ENCODE measurements at places on chromosomes 3 and 15. TPM values are rescaled to one million over a fixed set of nuclear protein-coding genes. Genes with fewer than 3 reads are reported as not detected.
A peak's percentile ranks its signal among the peaks of the same experiment; 100 is the strongest.

DNA sequence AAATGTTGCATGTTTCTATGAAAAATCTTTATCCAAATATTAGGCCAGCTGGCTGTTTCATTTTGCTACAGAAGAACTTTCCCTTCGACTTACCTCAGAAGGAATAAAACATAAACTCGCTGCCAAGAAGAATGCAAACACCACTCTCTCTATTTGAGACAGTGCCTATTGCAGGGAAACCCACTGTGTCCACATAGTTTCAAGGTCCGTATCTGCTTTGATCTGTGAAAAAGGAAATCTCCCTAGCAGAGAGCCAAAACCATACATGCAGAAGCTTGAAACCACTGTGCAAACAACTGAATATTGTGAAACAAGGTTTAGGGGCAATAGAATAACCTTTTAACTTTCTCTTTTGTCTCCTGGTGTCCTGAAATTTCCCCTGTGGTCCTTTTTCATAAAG, 35.0 kb upstream of the CAPN7 start:
- peak; percentile 11 for DNase-seq

DNA sequence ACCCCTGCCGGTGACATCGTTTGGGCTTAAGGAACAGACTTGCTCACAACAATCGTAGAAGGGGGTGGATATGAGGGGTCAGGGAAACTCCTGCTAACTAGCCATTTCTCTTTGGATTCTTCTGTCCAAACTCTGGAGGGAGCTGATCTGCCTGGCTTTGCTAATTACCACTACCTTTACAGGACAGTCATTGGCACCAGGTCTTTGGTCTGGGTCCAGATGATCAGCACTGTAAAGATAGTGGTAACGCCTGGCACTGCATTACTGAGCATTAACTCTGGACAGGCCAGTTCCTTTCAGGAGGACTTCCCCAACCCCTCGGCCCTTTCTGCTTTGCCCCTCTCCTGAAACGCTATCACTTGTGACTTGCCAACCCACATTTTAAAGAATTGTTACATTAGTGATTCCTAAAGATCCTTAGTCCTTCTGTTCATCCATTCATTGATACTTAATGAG, 788 bp downstream of the UQCC5 start:
- no peak for DNase-seq

The ZXDC gene
- 28.6 TPM for total RNA-seq

The TMIE gene
- total RNA-seq, result 0.48 TPM

The RNF13 gene
- 132 TPM for total RNA-seq

The SLC22A13 gene
- 0.48 TPM for total RNA-seq

The TAGLN3 gene
- total RNA-seq, result not detected

DNA sequence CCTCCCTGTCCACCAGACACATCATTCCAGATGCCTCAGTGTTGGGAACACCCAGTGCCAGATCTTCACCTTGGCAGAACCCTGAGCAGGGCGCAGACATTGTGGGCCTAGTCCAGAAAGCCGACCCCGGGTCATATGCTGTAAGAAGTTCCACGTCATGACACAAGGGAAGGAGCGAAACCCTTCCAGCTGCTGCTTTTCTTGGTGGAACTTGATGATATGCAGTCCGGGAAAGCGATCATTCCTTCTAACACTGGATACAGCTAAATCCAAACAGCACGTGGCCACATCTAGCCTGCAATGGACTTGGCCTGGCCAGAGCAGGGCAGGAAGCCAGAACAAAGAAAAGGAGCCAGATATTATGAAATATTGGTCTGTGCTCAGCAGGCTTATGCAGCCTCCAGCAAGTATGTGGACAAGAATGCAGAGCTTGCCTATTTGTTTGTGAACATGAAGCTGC, 22.0 kb downstream of the GASK1A start:
- peak; percentile 98 for DNase-seq

The SLC30A4 gene
- total RNA-seq, result 16.9 TPM

The GOLGA6L7 gene
- total RNA-seq, result not detected

DNA sequence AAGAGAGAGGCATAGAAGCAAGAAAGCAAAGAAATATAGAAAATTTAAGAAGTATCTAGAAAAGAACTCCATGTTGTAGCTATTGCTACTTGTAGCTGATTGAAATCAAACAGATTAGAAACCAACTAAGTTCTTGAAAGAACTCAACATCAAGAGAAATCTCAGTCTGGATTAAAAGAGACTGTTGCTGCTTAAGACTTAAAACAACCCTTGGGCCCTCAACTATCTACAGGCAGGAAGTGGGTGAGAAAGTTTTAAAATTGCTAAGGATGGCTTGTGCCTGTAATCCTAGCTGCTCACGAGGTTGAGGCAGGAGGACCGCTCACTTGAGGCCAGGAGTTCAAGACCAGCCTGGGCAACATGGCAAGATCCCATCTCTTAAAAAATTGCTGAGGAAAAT, 39.3 kb upstream of the C15orf61 start:
- no peak for DNase-seq

DNA sequence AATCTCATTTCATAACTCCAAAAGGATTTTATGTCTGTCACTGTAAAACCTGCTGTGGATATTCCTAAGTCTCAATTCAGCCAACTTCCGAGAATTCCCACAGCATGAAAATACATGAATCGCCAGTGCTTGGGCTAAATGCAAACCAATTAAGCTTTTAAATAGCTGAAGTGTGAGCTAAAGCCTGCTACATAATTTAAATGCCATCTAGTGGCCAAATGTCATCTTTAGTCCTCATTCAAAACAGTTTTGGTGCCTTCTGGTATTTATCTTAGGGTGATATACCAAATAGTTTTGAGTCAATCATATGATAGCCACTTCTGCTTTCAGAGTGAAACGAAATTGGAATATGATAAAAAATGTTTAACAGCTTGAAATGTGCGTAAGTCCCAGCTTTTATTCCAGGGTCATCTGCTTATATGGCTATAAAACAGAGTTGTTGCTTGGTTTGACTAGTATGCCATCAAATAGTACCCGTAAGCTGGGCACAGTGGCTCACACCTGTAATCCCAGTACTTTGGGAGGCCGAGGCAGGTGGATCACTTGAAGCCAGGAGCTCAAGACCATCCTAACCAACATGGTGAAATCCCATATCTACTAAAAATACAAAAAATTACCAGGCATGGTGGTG, 41.8 kb upstream of the CCNL1 start:
- DNase-seq, result no peak

The BTLA gene
- 2.2 TPM for total RNA-seq

- DNase-seq, result no peak
Measured at GRCh38 chr3:131053043-131053859, 26.6 kb downstream of the NEK11 start.

- peak; percentile 36 for DNase-seq
Measured at GRCh38 chr3:139634111-139634635, 43.6 kb downstream of the NMNAT3 start.

GRCh38 chr15:40106203-40107161, 2.2 kb downstream of the BMF start:
- peak; percentile 91 for DNase-seq

GRCh38 chr3:106161246-106161645, 292.4 kb upstream of the CBLB start:
- DNase-seq, result no peak

The IP6K1 gene
- 25.8 TPM for total RNA-seq

- DNase-seq, result no peak
Measured at GRCh38 chr3:129950318-129951046, 24.0 kb upstream of the TRH start.

- DNase-seq, result peak; percentile 75
Measured at GRCh38 chr15:28096670-28097431, 2.3 kb downstream of the OCA2 start.

DNA sequence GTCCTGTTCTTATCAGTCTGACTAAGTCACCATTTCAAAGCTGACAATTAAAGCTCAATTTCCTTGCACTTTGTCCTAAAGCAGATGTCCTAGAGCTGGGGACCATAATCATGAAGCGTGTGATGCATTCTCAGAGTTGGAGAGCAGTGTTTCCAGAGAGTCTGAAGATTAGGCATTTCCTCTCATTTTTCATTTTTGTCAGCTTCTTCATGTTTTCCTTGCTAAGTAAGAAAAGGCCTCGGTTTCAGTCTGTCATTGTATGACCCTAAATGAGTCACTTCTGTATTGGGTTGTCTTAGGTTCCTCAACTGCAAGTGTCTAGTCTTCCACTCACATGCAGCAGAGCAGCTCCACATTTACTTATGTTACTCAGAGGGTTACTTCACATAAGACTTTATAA, 257.2 kb upstream of the TPRG1 start:
- no peak for DNase-seq

GRCh38 chr3:129256270-129256669, 6.9 kb downstream of the COPG1 start:
- DNase-seq, result no peak

GRCh38 chr3:16130066-16130465, 44.4 kb upstream of the GALNT15 start:
- peak; percentile 12 for DNase-seq

DNA sequence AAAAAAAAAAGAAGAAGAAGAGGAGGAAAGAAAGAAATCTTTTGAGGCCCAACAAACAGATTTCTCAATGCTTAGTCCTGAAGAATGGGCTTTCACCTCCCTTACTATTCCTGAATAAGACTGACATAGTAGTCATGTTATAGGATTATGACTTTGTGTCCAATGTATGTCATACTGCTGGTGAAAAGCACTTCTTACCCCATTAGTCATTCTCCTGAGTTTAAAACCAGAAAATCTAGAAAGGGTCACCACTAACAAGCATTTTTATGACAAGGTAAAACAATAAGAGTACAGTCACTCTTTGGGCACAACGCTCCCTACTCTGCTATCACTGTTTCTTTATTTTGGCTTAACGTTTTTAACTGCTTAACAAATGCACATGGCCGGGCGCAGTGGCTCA, 88.2 kb downstream of the IGSF11 start:
- DNase-seq, result no peak

GRCh38 chr15:67816668-67817067, 8.6 kb upstream of the SKOR1 start:
- DNase-seq, result no peak

The VEPH1 gene
- total RNA-seq, result 11.6 TPM

GRCh38 chr3:112671930-112672715, 31.2 kb upstream of the CCDC80 start:
- DNase-seq, result peak; percentile 53

- no peak for DNase-seq
Measured at GRCh38 chr3:58539626-58540025, 2.6 kb upstream of the ACOX2 start.

The VILL gene
- 19.5 TPM for total RNA-seq

DNA sequence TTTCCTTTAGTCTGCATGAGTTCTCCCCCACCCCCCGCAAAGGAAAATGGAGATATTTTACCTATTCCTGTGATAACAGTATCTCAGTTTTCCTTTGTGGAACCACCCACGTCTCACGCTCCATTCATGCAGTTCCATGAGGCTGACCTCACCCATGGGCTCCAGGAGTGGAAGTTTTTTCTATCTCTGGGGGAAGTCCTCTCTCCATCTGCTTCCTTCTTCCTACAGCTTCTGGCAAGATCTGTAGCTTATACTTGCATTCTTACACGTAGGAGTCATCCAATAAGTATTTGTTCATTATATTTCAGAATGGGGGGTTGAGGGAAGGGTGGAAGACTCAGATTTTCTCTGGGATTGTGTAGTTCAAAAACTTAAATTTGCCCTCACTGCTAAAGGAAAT, 5.8 kb upstream of the GLCE start:
- peak; percentile 67 for DNase-seq

- no peak for DNase-seq
Measured at GRCh38 chr3:4794331-4794730, 184.9 kb upstream of the BHLHE40 start.

- DNase-seq, result peak; percentile 4
Measured at GRCh38 chr15:48718646-48719045, 73.1 kb upstream of the FBN1 start.

The P2RY14 gene
- 8.9 TPM for total RNA-seq

GRCh38 chr3:146052791-146053310, 108.1 kb downstream of the PLOD2 start:
- no peak for DNase-seq

- DNase-seq, result peak; percentile 95
Measured at GRCh38 chr3:45464336-45465170, 76.2 kb downstream of the LARS2 start.

The ZCWPW2 gene
- total RNA-seq, result 2.9 TPM

- DNase-seq, result no peak
Measured at GRCh38 chr3:165162883-165163282, 33.3 kb downstream of the SLITRK3 start.

DNA sequence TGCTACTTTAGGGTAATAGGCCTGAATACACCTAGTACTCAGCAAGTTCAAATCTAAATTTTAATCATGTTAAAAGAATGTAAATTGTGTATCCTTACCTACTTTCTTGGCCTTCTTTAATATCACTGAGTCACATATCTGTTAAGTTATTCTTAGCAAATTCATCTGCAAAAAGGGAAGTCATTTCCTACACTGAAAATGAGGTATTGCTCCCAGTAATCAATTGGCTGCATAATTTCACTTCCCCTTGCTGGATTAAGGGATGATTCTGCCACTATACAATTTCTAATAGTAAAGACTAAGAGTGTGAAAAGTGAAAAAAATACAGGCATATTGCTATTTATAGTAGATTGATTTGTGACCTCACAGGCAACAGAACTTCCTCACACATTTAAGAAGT, 47.8 kb downstream of the CCDC54 start:
- DNase-seq, result no peak

- no peak for DNase-seq
Measured at GRCh38 chr15:40990789-40991188, 37.5 kb downstream of the CHAC1 start.

- DNase-seq, result peak; percentile 70
Measured at GRCh38 chr15:38253351-38253781, 730 bp downstream of the SPRED1 start.

DNA sequence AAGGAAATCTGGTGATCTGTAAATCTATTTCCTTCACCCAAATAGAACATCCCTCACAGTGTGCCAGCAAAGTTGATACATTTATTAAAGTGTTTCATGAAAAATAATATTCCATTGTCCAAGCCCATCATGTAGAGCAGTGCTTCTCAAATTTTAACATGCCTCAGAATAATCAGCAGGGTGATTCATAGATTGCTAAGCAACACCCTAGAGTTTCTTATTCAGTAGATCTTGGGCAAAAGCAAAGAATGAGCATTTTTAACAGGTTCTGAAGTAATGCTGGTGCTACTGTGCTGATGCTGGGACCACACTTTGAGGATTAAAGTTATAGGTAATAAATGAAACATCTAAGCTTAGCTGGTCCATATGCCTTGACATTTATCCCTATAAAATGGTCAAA, 210.5 kb downstream of the ZIC4 start:
- DNase-seq, result no peak

GRCh38 chr3:217948-218347, 21.4 kb downstream of the CHL1 start:
- DNase-seq, result no peak

The LMAN1L gene
- total RNA-seq, result 1.2 TPM

The CEMIP gene
- total RNA-seq, result 2.4 TPM

- no peak for DNase-seq
Measured at GRCh38 chr3:147405231-147406027, 914 bp downstream of the ZIC4 start.

The EPB42 gene
- total RNA-seq, result 7.0 TPM

DNA sequence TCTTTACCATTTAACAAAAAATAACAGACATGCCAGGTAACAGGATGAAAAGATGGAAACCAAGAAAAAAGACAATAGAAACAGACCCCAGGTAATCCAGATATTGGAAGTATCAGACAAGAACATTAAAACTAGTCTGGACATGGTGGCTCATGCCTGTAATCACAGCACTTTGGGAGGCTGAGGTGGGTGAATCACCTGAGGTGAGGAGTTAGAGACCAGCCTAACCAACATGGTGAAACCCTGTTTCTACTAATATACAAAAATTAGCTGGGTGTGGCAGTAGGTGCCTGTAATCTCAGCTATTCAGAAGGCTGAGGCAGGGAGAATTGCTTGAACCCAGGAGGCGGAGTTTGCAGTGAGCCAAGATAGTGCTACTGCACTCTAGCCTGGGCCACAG, 40.6 kb downstream of the ACAD9 start:
- no peak for DNase-seq

The ATP2B2 gene
- 1.4 TPM for total RNA-seq

Data from umbilical cord (tissue), 2 donors.